ENCODE measurements at places on chromosomes 2 and 18.

DNA sequence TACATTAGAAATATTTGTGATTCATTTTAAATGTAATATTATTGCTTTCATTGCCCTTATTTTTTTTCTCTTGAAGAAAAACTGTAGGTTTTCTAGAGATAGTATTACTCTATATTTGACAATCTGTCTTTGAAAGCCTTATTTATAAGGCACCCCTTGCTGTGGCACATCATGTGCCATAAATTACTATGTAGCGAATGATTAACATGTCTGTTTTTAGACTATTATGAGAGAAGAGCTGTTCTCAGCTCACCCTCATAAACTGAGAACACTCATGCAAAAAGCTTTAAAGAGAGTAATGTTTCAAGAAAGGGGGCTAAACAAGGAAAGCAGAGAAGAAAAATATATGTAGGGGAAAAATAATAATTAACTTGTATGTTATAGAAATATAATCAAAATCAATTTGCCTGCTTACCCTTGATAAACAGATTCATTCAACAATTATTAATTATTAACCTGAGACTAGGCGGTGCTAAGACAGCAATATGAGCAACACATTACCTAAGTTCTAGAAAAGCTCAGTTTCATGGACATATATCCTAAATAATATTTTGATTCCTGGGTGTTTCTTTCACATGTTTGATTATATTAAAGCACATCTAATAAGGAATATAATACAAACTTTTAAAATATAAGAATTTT is 69.0 kb downstream of the RAB3GAP1 start:
- DNase-seq = no peak

DNA sequence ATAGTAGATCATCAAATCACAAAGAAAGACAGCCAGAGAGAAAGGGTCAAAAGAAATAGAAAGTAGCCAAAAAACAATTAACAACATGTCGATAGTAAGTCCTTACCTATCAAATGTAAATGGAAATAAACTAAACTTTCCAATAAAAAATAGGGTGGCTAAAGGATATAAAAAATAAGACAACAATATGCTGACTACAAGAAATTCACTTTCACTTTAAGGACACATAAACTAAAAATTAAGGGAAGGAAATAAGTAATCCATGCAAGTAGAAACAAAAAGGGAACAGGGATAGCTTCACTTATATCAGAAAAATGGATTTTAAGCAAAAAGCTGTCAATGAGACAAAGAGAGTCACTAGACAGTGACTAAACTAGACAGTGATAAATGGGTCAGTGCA is 903.9 kb upstream of the ZEB2 start:
- no peak for DNase-seq

DNA sequence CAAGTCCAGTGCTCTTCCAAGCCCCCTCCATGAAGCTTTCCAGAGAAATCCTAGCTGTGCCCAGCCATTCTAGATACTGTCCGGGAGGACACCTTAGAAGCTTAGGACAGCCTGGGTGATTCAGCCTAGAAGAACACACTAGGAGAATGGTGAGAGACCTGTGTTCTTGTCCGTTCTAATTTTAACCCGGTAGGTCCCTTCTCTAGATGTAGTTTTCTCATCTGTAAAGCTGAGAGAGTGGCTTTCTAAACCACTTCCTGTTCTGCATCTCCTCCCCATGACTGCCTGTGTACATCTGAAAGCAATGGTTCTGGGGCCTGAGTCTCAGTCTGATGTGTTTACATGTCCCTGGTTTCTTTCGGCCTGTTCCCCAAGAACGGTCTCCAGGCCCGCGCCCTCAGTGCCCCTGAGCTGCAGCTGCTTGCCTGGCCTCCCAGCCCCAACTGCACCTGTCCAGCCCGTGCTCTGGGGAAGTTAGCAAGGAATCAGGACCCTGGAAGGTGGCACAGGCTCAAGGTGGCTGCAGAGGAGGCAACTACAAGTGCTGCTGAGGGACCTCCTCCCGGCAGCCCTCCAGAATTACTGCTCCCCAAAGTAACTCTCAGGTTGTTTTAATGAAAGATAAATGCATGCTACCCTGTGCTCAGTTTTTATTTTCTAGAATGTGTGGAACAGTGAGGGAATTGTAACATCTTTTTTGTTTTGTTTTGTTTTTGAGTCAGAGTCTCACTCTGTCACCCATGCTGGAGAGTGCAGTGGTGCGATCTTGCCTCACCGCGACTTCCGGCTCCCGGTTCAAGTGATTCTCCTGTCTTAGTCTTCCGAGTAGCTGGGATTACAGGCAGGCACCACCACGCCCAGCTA is 105.9 kb downstream of the LBH start:
- no peak for DNase-seq

GRCh38 chr2:62227386-62228075 is 31.6 kb downstream of the B3GNT2 start:
- no peak for DNase-seq

DNA sequence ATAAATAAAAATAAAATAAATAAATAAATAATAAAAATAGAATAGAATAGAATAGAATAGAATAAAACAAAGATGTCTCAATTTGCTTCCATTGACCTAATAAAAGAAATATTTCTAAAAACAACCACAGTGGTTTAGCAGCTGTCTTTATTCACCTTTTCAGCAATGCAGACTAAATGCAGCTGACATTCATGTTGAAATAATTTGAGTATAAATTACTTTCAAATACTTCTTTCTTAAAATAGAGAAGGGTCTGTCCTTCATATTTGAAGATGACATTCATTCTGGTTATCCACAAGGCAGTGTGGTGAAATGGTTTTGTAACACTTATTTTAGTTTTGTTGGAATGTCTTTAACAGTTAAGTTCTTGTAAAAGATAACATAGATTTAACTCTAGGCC is 469.4 kb downstream of the IRS1 start:
- DNase-seq = no peak

DNA sequence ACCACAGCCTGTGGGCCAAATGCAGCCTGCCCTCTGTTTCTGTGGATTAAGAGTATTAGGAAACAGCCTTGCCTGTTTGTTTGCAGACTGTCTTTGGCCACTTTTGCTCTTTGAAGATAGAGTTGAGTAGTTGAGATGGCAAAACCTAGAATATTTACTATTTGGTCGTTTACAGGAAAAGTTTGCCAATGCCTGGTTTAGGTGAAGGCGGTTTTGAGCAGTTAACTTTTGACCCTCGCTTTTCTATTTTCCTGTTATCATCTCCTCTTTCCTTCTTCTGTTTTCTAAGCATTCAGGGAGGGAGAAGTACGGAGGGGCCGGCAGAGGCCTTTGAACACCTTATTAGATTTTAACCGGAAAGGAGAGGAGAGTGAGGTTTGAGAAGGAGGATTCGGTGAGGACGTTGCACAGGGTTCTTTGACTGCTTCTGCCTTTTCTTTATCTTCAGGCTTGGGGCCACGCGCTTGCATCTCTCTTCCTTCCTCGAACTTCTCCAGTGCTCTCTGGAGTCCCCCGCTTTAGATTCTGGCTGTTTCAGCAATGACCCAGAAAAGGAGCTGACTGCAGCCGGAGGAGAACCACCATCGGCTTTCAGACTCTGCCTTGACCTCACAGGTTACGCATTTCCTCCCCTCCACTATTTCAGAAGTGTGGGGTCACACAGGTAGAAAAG is 39.2 kb downstream of the IL1R2 start:
- DNase-seq = no peak

- DNase-seq = no peak
These were observed 567.8 kb upstream of the KLHL29 start for GRCh38 chr2:22817197-22817596.

DNA sequence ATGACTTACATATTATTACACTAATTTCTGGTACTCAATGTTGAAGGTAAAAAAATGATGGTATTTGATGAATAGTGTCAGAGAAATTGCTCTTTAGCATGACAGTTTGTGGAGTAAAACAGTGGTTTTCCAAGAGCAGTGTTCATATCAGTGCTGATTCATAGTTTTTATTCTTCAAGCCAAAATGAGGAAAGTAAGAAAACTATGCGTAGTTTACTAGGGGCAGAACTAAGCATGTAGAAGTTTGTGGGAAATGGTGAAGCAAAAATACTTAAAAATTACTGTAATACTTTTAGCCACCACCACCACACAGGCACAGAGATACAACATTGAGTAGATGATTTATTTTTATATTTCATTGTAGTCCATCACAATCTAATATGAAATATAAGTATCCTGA is 137.3 kb downstream of the ZNF804A start:
- no peak for DNase-seq
